ENCODE measurements at places on chromosomes 3 and 15.

GRCh38 chr3:194711913-194712312 lies 26.2 kb downstream of the FAM43A start:
- DNase-seq, result no peak

DNA sequence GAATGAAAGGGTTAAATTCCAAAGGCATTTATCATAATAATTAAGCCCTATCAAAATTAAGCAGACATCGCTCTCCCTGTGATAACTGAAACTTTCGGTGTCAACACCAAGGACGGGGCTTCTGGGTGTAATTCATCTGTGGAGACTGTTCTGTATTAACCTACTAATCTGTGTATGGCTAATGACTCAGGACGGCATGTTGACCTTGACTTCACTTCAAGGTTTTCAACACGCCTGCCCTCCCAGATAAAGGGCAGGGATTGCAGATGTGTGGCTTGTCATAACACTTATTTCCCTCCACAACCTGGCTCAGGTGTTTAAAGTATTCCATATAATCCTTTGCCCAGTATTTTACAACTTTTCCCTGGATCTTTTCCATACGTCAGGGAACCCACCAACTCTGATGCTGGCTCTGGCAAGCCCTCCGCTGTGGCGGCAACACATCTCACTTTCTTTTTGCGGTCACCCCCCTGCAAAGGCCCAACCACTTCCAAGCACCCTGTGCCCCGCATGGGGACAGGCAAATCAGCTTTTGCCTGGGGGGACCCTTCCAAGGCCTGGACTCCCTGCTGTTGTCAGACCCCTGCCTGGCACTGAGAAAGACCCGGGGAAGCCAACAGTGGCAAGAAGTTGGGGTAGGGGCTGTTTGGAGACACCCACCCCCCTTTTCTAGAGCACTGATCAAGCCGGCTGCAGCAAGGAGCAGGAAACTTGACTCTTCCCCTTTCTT lies 93.2 kb upstream of the MEF2A start:
- no peak for DNase-seq

DNA sequence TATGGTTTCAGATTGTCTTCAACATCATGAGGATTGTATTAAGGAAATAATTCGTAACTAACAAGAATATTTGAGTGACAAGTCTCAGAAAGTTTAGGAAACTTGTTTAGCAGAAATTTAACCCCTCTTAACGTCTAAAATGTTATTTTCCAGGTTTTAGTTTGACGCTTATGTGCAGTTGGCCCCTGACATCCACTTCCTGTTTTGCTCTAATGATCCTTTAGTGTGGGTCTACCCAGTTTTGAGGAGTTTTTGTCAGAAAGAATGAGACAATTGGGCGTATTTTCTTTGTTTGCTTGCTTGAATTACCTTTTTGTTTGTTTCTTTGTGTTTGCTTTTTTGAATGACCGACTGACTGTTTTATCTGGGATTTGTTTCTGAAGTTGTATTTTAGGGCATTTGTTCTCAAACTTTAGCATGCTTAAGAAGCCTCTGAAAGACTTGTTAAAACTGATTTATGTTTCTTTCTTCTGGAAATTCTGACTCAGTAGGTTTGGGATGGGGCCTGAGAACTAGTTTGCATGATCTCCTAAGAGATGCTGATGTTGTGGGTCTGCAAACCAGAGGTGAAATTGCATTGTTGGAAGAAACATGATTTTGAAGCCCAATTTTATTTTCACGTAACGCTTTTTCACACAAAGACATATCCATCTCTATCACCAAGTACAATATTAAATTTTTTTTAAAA lies 20.6 kb downstream of the RBMS3 start:
- DNase-seq, result no peak

- DNase-seq, result no peak
These were observed 15.6 kb downstream of the USP13 start for GRCh38 chr3:179668429-179668828.

GRCh38 chr15:59654046-59654445 lies 3.3 kb downstream of the GTF2A2 start:
- no peak for DNase-seq

DNA sequence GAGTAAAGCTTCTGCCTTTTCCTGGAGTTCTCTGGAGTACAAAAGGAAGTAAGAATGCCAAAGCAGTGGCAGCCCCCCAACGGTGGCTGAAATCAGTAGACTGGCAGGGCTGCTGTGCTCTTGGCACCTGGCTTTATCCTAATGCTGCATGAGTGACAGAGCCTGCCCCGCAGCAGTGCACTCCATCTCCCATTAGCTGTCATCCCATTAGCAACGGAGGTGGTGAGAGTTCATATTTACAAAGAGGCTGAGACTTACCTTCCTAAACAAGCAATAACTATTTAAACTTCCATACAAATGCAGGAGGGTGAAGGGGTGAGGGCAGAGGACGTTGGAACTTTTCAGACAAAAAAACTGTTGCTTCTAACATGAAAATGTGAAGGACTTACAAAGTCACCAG lies 51.9 kb downstream of the SERPINI1 start:
- DNase-seq, result no peak

DNA sequence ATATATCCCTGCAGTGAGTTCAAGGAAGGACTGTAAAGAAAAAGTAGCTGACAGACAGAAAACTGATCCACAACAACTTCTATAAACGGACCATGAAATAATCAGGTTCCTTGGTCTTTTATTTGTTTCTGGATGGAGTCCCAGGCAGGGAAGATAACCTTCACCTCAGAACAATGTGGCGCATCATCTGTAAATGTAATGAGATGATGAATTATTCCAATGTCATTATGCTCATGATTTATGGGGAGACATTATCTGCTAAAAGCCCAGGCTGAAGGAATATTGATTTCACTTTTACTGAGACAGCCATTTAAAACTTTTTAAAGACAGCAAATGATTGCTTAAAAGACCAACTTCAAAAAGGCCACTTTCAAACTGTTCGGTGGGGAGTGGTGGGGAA lies 354.9 kb upstream of the ADAMTS9 start:
- no peak for DNase-seq

- no peak for DNase-seq
These were observed 82.5 kb upstream of the DCBLD2 start for GRCh38 chr3:98984024-98984423.

DNA sequence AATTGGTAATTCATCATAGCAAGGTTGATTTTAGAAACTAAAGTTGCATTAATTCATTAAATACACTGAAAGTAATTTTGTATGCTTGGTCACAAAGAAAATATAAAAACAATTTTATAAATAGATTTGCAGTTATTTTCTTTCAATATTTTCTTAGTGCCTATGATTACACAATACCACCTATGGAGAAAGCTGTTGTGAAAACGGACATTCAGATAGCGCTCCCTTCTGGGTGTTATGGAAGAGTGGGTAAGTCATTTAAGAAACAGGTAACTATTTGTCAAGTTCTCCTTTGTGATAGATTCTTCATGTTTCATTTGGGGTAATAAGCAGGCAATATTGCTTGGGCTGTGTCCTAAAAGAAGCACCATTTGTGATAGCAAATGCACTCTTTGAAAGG lies 3.0 kb downstream of the DUT start:
- DNase-seq, result no peak

DNA sequence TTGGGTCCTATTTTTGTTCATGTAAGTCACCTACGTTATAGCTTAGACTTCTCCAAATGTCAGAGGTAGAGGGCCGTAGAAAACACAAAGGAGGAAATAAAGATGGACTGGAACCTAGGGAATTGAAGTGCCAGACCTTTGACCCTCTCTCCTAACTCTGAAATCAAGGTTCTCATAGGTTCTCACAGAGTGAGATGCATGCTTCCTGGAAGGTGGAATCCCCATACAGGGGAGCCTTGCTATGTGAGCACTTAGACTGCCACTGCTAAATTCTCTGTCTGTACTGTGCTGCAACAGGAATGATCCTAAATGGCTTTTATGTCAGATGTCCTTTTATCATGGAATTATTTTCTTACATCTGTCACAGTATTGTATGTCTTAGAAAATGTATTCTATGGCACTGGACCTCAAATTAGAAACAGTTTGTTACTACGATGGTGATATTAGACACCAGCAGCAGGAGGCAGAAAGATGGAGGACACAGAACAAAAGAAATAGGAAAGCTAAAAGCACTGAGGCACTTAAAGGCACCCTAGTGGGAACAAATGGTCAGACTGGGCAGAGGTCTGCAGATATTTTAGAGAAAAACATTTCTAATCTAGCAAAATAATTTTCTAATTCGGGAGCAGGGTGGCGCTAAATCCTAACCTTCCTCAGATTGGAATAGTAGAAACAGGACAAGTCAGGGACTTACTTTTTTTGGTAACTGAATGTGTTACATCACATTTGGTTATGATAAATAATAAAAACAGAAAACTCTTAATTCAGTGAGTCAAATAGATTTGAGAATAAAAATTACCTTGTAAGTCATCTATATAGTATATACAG lies 60.2 kb upstream of the CDAN1 start:
- no peak for DNase-seq

DNA sequence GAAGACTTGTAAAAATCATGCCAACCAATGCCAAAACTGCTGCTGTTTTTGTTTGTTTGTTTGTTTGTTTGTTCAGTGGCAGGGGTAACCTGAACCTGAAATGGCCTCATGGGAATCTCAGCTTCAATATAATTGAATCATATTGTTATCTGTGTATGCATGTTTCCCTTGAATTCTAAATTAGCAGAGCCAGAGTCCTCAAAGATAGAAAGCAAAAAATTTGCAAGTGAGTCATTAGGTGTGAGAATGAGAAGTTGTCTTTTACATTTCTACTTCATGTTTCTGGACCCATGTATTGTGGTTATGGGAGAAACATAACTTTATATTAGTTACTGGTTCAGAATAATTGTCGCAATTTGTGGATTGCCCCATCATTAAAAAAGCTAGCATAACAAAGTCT lies 249.2 kb downstream of the DOCK3 start:
- no peak for DNase-seq

DNA sequence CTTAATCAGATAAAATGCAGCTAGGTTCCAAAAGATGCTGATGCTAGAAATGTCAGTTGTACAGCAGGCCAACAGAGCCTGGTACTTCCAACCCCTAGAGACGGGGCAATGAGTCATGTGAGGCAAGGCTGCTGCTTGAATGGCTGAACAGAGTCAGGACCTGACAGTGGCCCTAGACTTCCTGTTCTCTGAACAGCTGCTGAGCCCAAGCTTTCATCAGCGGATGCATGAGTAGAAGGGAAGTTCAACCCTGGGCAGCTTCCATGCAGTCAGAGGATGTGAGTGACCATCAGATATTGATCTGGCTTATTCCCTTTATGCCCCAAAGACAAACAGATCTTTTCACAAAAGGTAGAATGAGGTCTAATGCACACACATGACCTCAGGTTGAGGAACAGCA lies 282.9 kb upstream of the COL8A1 start:
- no peak for DNase-seq

GRCh38 chr15:99507504-99508310 lies 58.1 kb upstream of the MEF2A start:
- no peak for DNase-seq

- peak; percentile 27 for DNase-seq
These were observed 47.0 kb downstream of the ZBTB20 start for GRCh38 chr3:115099986-115100571.

DNA sequence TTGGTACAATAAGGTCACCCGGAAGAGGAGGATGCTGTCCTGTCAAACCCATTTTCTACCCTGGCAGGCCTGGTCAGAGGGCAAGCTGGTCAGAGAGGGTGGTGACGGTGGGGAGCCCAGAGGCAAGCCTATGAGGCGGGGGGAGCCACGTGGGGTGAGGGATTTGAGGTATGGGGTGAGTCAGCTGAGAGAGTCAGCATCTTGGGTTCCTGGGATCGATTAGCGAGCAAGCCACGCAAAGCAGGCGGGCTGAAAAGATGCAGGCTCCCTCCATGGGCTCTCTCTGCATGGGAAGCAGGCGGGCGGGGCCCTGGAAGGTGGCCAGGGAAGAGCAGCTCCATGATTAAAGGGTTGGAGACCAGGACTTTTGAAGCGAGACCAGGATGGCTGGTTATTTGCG lies 48.1 kb downstream of the MAGEF1 start:
- no peak for DNase-seq

DNA sequence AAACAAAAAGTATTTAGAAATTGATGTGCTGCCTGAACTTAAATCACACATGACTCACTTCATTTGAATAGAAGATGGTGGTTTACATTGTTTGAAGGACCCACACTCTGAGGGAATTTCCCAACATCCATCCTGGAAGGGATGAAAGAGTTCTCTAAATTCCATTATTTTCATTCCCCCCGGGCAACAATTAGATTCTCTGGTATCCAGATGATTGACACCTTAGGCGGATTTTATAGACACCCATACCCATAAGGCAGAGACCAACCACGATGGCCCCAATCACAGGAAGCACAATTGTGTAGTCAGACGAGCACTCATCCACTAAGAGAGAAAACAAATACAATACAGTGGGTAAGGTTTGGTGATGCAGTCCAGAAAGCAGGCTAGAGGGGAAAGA lies 24.6 kb upstream of the MCCC1 start:
- no peak for DNase-seq

DNA sequence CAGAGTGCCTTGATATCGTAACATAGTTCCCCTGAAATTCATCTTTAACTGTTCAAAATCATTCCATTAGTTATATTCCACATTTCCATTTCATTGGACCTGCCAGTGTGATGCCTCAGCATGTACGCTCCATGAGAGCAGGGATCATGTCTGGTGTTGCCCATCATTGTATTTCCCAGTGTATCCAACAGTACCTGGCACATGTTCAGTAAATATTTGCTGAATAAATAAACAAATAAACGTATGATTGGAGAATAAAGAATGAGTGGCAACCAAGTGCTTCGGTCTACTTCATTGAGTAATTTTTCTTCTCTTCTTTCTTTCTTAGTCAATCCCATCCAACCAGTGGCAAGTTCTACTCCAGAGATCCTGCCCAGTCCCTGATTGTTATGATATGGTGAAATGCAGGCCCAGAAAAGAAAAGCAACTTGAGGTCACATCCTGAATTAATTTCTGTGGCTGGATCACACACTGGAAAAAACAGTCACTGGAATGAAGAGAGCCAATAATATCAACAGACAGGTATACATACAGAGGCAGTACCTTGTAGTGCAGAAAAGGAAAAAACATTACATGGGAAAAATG lies 101.2 kb downstream of the PLCH1 start:
- no peak for DNase-seq

- DNase-seq, result peak; percentile 59
These were observed 195.1 kb upstream of the ICE2 start for GRCh38 chr15:60673918-60674558.

DNA sequence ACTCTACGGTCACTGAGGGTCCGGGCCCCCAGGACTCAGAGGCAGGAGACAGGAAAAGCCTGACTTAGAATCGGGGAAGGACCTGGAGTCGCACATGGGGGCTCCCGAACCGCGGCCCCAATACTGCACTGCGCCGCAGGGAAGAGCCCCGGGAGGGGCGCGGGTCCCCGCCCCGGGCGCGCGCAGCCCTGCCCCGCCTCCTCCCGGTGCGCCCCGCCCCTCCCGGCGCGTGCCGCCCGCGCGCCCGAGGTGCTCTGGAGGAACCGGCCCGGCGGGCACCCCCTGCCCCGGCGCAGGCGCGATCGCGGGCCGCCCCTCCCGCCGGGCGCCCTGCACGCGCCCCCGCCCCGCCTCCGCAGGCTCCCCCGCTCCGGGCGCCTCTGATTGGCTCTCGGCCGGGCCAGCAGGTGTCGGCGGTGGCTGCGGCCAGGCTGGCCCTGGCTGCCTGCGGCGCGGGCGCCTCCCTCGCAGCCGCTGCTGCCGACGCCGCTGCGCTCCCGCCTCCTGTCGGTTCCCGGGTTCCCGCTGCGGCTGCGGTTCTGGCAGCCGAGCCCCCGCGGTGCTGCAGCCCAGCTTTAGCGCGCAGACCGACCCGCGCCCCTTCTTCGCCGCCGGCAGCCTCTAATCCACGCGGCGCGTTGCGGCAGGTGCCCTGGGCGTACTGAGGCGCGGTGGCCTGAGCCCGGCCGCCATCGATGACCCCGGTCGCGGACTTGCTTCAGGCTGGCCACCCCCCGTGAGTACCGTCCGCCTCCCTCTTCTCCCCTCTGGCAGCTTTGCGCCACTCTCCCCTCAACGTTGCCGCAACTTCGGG lies at the start of gene MYRIP:
Gene MYRIP (plus strand): TSS at position 429 of the 814 bp plus-strand sequence. CDS start 91,208 bp downstream, outside the sequence.
- DNase-seq, result no peak

All from activated CD4-positive, alpha-beta T cell treated with anti-CD3 and anti-CD28 coated beads for 4 hours (primary cell).